Activated CD4-positive, alpha-beta T cell treated with anti-CD3 and anti-CD28 coated beads, Interleukin-2, amount 50 U/mL, for 1 hour (primary cell): ENCODE measurements at places on chromosomes 13 and 19.

GRCh38 chr13:105894697-105895096 is 640.8 kb downstream of the EFNB2 start:
- no peak for DNase-seq

GRCh38 chr19:44903602-44904425 is 1.8 kb upstream of the APOE start:
- peak; percentile 75 for DNase-seq

- no peak for DNase-seq
Observed at GRCh38 chr13:76697288-76697687, 188.9 kb downstream of the KCTD12 start.

- no peak for DNase-seq
Observed at GRCh38 chr19:2769218-2769617, 13.9 kb downstream of the SGTA start.

GRCh38 chr13:95256091-95256490 is 45.2 kb downstream of the ABCC4 start:
- no peak for DNase-seq

GRCh38 chr13:21690955-21691354 is 20.1 kb downstream of the FGF9 start:
- DNase-seq, result no peak

- DNase-seq, result no peak
Observed at GRCh38 chr19:13742756-13743155, 21.6 kb upstream of the MRI1 start.

GRCh38 chr19:18605546-18606280 is 886 bp downstream of the CRLF1 start:
- DNase-seq, result no peak

- no peak for DNase-seq
Observed at GRCh38 chr19:18379803-18380747, 5.9 kb upstream of the GDF15 start.

- DNase-seq, result no peak
Observed at GRCh38 chr19:2079076-2079864, 16.9 kb downstream of the MOB3A start.

DNA sequence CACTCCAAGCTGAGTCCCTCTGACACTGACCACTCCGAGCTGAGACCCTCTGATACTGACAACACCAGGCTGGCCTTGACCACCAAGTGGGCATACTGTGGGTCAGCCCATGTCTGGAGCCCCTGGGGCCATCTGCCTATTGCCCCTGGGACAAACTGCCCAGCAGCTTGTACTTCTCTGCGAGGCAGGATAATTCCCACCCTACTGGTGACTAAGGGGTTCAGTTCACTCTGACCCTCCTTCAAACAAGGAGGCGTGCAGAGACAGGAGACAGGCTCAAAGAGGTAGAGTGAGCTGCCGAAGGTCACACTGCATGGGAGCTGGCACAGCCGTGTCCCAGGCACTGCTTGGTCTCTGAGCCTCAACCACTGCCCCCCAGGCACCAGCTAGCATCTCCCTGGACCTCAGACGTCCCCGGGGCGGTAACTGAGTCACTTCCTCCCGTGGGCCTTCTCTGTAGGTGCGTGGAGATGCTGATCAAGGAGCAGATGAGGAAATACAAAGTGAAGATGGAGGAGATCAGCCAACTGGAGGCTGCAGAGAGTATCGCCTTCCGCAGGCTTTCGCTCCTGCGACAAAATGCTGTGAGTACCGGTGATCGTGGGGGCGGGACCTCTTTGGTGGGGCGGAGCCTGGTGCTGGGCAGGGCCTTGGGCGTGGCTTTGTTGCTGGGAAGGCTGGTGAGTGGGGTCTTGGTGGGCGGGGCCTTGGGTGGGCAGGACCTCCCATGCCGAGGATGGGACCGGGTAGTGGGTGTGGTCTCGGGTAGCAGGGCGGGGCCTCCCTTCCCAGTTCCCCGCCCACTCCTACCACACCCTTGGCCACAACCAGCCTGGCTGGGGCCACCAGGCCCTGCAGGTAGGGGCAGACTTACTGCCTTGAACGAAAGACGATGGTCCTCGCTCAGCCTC is 5.8 kb upstream of the USE1 start:
- peak; percentile 28 for DNase-seq

DNA sequence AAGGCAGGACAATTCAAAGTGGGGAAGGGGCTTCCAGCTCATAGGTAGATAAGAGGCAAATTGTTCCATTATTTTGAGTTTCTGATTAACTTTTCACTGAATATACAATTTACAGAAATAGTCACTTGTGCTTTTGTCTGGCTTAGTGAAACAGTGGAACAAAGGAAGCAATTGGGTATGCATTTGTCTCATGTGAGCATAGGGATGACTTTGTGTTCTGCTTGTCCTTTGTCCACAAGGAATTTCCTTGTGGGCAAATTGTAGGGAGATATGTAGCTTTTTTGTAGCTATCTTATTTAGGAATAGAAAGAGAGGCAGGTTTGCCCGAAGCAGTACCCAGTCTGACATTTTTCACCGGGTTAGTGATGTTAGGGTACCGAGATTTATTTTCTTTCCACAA is 1224.8 kb downstream of the SLITRK1 start:
- no peak for DNase-seq

DNA sequence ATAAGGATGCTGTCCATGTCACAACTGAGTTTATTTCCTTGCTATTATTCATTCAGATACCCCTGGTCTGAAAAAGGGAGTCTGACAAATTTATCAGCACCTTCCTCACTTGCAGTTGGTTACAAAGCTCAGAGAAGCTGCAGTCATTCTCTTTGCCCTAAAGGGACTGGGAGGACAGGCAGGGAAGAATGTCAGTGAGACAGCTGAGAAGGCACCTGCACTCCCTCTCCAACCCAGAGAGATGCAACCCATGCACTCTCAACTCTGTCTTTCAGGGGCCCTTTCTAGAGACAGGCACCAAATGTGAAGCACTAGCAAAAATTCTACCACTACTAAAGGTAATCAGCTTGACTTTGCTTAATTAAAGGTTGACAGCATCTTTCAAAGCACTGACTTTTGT is 83.3 kb downstream of the CRYL1 start:
- DNase-seq, result no peak

- DNase-seq, result no peak
Observed at GRCh38 chr13:20702530-20702914, 977 bp upstream of the IL17D start.

GRCh38 chr13:30927595-30927994 is 4.9 kb upstream of the TEX26 start:
- DNase-seq, result no peak

- no peak for DNase-seq
Observed at GRCh38 chr19:30927705-30928104, 421.5 kb downstream of the TSHZ3 start.

DNA sequence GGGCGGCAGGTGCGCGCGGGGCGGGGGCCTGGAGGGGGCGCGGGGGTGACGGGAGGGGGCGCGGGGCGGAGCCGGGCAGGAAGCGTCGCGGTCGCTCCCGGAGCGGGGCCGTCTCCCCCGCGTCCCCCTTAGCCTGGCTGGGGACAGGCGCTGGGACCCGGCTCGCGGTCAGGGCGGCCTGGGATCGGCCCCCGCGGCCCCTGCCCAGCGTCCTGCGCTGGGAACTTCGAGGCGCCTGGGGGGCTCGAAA is 74.7 kb upstream of the MCF2L start:
- DNase-seq, result no peak

GRCh38 chr13:84630476-84630875 is 748.2 kb upstream of the SLITRK1 start:
- DNase-seq, result no peak

DNA sequence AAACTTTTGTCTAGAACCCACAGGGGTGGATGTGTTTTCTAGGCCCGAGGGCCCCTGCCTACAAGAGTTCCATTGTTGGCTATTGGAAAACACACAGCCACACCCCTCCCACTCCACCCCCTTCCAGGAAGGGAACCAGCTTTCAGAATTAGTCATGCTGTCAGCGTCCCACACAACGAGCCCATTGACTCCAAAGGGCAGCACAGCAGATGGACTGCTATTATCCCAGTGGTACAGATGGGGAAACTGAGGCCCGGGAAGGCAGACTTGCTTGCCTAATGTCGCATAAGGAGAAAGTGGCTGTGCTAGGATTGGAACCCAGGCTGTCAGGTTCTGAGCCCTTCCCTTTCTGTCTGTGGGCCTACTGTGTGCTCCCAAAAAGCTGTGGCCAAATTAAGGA is 8.1 kb upstream of the FXYD3 start:
- no peak for DNase-seq

DNA sequence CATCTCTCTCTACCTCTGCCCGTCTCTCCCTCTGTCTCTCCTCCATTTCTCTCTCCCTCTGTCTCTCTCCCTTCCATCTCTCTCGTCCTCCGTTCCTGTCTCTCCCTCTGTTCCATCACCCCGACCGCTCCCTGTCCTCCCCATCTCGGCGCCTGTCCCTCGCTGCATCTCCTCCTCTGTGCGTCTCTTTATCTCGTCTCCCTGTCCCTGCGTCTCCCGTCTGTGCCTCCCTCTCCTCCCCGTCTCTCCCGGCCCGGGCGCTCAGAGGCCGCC is 4.6 kb downstream of the GRIN2D start:
- no peak for DNase-seq

DNA sequence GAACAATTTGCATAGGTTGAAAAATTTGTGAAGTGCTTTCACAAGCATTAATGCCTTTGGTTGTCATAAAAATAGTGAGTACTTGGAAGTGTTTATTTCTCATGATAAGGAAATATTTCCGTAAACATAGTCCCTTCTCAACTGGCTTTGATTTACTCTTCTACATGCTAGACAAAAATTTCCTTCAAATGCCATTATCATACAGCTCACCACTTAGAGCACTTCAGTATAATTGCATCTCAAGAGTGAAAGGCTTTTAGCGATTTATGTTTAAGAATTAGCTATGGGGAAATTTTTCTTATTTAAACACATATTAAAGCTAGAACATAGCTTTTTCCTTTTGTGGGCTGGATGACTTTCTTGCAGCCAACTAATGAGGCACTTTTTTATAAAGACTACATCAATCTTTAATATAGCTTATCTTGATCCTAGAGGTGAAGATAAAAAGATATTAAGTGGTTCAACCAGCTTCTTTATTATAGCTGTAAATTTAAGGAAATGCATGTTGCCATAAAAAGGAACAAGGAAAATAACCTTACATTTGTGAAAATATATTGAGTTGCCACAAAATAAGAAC is 656.8 kb downstream of the SLITRK6 start:
- DNase-seq, result no peak

GRCh38 chr13:69199664-69200063 is 908.0 kb upstream of the ATXN8OS start:
- no peak for DNase-seq

DNA sequence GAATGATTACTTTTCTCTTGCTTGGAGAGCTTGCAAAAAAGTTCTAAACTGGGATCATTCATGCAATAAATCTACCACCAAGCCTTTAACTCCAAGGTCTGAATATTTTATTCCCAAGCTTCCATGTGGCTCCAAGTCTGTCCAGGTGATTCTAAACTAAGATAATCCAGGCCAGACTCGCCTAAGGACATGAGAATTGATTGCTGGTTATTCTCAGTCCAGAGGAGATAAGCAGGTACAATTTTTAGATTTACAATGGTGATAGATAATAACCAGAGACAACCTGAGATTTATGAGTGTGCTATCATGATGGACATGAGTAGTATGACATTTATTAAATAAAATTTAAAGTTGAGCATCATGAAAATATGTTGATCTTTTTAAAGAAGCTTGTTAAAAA is 156.5 kb upstream of the SPRY2 start:
- DNase-seq, result no peak

GRCh38 chr13:113092776-113093579 is 12.6 kb upstream of the F7 start:
- DNase-seq, result no peak

- DNase-seq, result no peak
Observed at GRCh38 chr13:27926644-27927434, 7.0 kb downstream of the PDX1 start.

DNA sequence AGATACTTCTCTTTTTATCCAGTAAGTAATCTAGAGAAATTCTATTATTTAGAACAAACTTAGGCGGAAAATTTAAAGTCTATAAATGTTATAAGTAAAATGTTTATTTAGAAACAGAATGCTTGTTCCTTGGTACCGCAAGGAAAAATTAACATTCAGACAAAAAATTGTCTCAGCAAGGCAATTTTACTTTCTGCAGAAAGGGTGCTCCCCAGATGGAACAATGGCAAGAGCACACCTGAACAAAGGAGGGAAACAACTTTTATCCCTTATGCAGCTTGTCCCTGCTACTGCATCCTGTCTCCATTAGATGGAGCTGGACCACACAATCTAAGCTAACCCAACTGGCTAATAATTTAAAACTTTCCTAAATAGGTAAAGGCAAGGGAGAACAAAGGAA is 6.5 kb upstream of the ZNF708 start:
- DNase-seq, result no peak

- DNase-seq, result no peak
Observed at GRCh38 chr19:49823472-49823871, 5.4 kb downstream of the MED25 start.

DNA sequence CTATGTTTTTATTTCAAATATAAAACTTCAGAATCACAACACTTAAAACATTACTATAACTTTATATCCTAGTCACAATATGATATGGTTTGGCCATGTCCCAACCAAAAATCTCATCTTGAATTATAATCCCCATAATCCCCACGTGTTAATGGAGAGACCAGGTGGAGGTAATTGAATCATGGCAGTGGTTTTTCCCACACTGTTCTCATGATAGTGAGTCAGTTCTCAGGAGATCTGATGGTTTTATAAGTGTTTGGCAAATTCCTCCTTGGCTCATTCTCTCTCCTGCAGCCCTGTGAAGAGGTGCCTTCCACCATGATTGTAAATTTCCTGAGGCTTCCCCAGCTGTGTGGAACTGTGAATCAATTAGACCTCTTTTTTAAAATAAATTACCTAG is 307.6 kb downstream of the SPRY2 start:
- DNase-seq, result no peak

- DNase-seq, result no peak
Observed at GRCh38 chr13:67221630-67222226, 8.4 kb downstream of the PCDH9 start.

- no peak for DNase-seq
Observed at GRCh38 chr13:97627566-97627965, 193.6 kb downstream of the RAP2A start.

GRCh38 chr19:50435221-50435620 is 2.5 kb downstream of the MYBPC2 start:
- no peak for DNase-seq

DNA sequence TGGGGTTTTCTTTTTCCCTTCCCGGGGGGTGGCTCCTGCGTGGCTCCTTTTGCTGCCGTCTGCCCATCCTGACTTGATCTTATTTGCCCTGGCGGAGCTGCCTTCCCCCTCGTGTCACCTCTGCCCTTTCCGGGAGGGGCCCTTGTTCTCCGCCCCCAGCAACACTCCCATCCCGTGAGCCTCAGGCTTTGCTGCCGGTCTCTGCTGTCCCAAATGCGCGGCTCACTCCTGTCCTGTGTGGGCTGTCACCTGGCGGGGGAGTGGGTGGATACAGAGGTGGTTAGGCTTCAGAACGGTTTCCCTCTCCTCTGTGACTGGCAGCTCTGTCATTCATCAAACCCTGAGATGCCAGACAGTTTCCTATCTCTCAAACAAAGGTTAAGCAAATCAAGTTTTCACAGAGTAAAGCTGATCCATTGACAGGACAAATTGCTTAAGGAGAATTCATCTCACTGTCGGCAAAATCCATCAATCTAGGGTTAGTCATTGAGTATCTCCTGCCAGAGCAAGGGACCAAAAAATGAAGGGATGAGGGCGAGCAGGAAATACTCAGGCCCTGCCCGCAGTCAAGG is 84.0 kb downstream of the ANKRD10 start:
- no peak for DNase-seq

GRCh38 chr13:100363874-100364273 is 224.7 kb downstream of the GGACT start:
- DNase-seq, result no peak
